Activated naive CD8-positive, alpha-beta T cell treated with anti-CD3 and anti-CD28 coated beads for 36 hours (primary cell): ENCODE measurements at places on chromosomes 16 and 17.
A peak's percentile ranks its signal among the peaks of the same experiment; 100 is the strongest.

DNA sequence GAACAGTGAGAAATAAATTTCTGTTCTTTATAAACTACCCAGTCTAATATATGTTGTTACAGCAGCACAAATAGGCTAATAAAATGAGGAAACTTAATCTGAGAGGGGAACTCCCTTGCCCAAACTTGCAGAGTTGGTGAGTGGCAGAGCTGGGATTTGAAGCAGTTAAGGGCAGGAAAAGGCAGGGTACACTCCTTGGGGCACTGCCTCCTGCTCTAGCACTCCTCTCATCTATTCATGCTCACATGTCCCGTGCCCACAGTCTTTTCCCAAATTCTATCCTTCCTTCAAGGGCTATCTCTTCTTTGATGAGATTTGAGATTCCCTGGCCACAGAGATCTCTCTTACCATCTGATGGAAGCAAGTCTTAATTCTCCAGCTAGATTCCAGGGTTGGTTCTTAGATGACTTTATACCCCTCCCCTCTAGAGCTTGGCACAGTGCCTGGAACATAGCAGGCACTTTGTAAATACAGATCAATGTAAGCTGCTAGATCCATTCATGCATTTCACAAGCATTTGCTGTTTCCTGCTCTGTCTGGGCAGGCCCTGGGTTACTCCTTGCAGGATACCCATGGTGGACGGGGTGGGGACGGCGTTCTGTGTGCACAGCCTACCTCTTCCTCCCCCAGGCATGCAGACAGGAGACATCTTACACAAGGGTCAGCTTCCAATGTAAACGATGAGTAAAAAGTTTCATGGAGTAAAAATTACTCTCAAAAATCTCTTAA is 39.2 kb upstream of the ABCC12 start:
- no peak for DNase-seq

GRCh38 chr16:15613676-15614075 is 29.3 kb downstream of the MARF1 start:
- DNase-seq, result no peak

DNA sequence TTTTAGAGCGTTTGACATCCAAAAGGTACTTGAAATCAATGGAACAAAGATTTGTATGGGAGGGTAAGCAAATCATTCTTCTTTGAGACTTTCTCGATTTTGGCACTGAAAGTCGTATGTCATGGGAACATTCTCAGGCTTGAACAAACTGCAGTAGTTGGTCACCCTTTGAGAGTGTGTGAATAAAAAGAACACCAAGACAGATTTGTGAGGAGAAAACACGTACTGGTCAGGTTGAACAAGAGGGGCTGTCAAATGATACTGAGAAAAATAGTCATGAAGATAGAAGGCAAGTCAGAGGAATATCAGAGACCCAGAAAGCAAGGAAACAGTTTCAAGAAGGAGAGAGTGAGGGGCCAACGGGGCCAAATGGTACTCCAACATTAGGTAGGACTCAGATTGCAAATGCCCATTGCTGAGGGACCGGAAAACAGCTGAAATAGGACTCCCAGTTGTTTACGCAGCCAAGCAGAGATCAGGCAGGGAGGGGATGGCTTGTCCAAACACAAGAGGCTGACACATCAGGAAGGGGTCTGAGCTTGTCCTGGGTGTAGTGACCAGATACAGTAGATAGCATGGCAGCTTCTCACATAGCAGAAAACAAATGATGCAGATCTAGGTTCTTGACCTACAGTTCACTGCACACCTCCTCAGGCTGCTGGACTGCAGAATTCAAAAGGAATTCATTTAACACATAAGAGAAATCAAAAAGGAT is 74.5 kb upstream of the MYOCD start:
- DNase-seq, result no peak

GRCh38 chr16:24119807-24120206 is 136.3 kb upstream of the CACNG3 start:
- no peak for DNase-seq

GRCh38 chr17:63995626-63996025 is 2.5 kb upstream of the PRR29 start:
- DNase-seq, result no peak

GRCh38 chr17:21152731-21153130 is 26.0 kb downstream of the DHRS7B start:
- DNase-seq, result no peak

DNA sequence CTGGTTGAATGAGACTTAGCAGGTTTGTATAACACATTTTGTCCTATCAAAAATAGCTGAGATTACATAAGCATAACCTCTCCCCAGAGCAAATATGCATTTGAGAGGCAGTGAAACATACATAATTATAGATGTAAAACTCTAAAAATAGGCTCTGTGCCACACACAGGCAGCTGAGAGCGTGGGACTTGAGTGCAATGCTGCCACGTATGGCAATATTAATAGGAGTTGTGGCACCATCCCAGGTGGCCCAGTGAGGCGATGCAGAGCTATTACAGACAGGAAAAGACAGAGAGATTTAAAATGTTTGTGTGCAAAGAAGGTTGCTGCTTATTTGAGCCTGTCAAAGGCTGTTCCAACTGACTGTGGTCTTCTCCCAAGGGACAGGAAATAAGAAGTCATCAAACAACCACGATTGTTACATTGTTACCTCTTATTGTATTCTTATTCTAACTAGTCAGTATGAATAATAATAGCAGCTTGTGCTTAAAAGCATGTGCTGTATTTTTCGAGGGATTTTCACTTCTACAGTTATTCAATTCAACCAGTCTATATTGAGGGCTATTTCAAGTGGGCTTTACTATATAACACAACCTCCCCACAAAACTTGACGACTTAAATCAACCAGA is 116.5 kb downstream of the SALL1 start:
- no peak for DNase-seq

- DNase-seq, result peak; percentile 39
Measured at GRCh38 chr17:7133424-7133823, 18.8 kb upstream of the ASGR2 start.

- no peak for DNase-seq
Measured at GRCh38 chr16:48441863-48442279, 56.7 kb upstream of the SIAH1 start.

GRCh38 chr16:10552998-10553491 is 27.4 kb downstream of the EMP2 start:
- DNase-seq, result peak; percentile 57

DNA sequence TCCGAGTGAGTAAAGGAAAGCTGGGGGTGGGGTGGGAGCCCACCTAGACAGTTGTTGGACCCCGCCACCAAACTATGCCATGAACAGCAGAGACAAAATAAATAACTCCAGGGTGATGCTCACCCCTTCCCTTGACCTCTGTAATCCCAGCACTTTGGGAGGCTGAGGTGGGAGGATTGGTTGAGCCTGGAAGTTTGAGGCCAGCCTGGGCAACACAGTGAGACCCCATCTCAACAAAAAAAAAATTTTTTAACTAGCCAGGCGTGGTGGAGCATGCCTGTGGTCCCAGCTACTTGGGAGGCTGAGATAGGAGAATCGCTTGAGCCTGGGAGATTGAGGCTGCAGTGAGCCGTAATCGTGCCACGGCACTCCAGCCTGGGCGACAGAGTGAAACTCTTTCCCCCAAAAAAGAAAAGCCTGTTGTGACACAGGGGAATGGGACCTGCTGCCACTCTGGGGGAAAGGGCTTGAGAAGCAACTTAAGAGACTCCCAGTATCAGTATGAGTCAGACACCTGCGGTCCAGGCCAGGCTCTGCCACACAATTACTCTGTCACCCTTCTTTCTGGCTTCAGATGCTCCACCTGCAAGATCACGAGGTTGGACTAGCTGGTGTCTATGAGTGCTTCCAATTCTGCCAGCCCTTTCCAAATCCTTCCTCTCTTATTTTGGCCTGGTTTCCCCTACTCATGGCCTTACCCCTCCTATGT is 5.0 kb downstream of the SGCA start:
- no peak for DNase-seq
